Stimulated activated CD4-positive, alpha-beta T cell treated with anti-CD3 and anti-CD28 coated beads, TNF-alpha, amount 100 ng/mL, for 24 hours (primary cell): ENCODE measurements at places on chromosomes 5 and 9.

- no peak for DNase-seq
Observed at GRCh38 chr5:18323891-18324290, 689.6 kb downstream of the TAF11L14 start.

- no peak for DNase-seq
Observed at GRCh38 chr9:94773655-94774054, 47.2 kb downstream of the AOPEP start.

- DNase-seq, result no peak
Observed at GRCh38 chr9:129184596-129185122, 6.6 kb upstream of the IER5L start.

GRCh38 chr9:110601098-110601497 lies 21.6 kb upstream of the SVEP1 start:
- DNase-seq, result no peak

DNA sequence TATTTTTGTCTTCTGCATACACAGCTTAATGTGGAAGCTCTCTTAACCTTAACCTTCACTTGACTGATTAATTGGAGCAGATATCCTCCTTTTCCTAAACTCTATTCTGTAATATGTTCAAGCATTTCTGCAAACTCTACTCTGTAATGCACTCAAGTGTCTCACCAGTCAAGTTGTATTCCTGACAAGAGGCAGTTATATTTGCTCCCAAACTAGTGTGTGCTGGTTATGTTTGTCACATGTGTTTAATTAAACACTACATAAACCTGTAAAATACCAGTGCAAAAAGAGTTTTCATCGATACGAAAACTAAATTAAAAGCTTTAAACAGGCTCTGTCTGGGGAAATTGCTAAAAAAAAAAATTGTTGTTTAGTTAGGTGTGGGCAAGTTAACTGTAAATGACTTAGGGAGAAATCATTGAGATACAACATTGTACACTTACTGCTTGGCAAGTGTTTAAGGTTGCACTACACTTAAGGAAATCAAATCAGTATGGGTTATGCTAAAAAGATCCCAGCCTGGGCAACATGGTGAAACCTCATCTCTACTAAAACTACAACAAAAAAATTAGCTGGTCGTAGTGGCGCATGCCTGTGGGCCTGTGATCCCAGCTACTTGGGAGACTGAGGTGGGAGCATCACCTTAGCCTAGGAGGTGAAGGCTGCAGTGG lies 6.7 kb downstream of the FAF2 start:
- no peak for DNase-seq

GRCh38 chr5:72667708-72668107 lies 148.8 kb upstream of the TNPO1 start:
- no peak for DNase-seq

GRCh38 chr9:124003636-124004349 lies 7.8 kb upstream of the LHX2 start:
- no peak for DNase-seq

- no peak for DNase-seq
Observed at GRCh38 chr5:171667341-171668096, 118.1 kb upstream of the SMIM23 start.

GRCh38 chr5:35004200-35004599 lies 43.5 kb downstream of the AGXT2 start:
- no peak for DNase-seq

GRCh38 chr5:105088102-105088501 lies 1525.5 kb upstream of the NUDT12 start:
- no peak for DNase-seq

- DNase-seq, result no peak
Observed at GRCh38 chr5:116389601-116390000, 185.0 kb downstream of the SEMA6A start.

DNA sequence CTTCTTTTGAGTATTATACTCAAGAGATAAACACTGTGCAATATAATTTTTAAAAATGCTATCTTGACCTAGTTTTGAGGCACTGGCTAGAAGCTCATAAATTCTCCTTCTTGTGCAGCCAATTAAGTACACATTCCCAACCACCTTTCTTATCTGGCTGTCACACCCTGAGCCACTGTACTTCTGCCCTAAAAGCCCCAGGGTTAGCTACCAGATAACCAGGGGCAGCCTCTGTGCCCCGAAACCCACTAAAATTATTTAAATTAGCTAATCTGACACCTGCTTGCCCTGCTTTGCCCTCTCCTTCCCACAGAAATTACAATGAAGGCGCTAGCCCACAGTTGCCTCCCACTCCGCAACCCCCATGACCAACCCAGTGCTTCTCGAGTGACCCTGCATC lies 597.3 kb upstream of the TYRP1 start:
- DNase-seq, result no peak

- DNase-seq, result no peak
Observed at GRCh38 chr5:127870914-127871313, 167.7 kb downstream of the CCDC192 start.

- DNase-seq, result no peak
Observed at GRCh38 chr5:5456858-5457257, 34.4 kb downstream of the ICE1 start.

GRCh38 chr5:54659700-54660131 lies 142.2 kb downstream of the SNX18 start:
- no peak for DNase-seq

DNA sequence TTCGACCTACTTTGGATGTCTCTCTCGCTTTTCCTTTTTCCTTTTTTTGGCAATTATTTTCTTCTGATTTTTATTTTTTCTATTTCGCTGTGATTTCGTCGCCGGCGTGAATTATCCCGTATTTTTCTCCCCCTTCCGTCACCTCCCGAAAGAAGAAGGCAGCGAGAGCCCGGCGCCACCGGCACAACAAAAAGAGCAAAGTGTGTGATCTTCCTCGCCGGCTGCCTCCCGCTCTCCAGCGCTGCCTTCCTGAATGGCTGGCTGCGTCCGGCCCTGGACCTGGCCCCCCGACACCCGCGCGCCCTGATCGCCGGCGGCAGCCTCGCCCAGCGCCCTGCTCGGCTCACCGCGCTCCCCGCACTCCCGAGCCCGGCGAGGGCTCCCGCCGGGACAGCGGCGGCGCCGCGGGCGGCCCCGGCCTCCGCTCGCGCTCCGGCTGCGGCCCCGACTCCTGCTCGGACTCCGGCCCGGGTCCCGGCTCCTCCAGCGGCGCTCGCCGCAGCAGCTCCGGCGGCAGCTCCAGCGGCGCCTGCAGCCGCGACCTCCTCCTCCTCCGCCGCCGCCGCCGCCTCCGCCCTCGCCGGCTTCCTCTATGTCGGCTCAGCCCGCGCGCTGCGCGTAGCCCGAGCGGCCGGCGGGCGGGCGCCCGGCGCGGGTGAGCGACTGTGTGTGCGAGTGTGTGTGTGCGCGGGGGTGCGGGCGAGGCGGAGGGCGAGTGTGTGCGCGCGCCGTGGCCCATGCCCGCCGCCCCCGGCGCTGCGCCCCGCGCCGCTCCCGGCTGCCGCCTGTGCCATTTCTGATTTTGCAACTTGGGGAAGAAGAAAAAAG lies 960 bp downstream of the NR2F1 start:
- DNase-seq, result no peak

- DNase-seq, result no peak
Observed at GRCh38 chr5:1174122-1174936, 27.1 kb upstream of the SLC6A19 start.

- DNase-seq, result peak; percentile 24
Observed at GRCh38 chr9:36191290-36191645, 547 bp downstream of the CLTA start.

GRCh38 chr9:20312732-20313131 lies 309.6 kb downstream of the MLLT3 start:
- DNase-seq, result no peak

- DNase-seq, result no peak
Observed at GRCh38 chr5:80955082-80955590, 5.0 kb upstream of the RASGRF2 start.

DNA sequence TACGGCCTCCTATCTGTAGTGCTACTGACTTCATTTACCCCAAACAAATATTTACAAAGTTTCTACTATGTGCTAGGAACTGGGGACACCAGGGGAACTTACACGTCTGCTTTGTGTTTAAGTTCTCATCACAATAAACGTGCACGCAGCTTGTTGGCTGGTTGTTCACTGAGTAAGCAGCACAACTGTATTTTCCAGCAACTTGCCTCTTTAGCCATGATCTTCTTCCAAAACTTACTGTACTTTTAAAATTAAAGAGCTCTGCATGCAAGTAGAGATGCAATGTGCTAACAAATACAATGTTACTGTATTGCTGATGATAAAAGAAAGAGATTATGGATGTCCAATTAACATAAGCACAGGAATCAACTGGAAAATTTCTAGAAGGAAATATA lies 62.8 kb downstream of the RAPGEF1 start:
- no peak for DNase-seq

DNA sequence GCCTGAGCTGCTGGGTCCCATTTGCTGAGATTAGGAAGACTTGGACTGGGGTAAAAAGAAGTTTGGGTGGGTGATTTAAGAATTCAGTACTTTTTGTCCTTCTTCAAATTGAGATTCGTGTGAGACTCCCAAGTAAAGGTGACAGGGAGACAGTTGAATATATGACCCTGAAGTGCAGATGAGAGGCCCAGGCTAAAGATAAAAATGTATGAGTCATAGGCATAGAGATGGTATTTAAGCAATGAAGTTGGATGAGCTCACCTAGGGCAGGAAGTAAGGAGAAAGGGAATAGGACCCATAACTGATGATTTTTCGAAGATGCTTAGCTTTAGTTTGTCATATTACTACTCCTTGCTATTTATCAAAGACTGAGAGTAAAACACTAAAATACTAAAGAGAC lies 255.9 kb upstream of the ADRA1B start:
- DNase-seq, result no peak

DNA sequence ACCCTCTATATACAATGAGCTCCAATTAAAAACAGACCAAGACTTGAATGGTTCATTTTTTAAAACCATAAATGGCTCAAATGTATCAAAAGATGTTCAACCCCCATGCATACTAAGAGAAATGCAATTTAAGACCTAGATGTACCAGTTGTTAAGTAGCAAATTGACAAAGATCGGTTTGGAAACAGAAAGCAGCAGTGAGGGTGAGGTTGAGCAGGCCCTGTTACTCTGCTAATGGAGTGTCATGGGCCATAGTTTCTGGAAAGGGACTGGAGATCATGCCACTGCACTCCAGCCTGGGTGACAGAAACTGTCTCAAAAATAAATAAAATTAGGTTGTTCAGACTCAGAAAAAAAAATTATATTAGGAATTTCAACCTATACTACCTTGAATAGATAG lies 55.0 kb downstream of the FNBP1 start:
- DNase-seq, result no peak

GRCh38 chr9:79744521-79744920 lies 172.8 kb downstream of the TLE4 start:
- no peak for DNase-seq

- no peak for DNase-seq
Observed at GRCh38 chr5:180078348-180078747, 6.8 kb upstream of the RNF130 start.

DNA sequence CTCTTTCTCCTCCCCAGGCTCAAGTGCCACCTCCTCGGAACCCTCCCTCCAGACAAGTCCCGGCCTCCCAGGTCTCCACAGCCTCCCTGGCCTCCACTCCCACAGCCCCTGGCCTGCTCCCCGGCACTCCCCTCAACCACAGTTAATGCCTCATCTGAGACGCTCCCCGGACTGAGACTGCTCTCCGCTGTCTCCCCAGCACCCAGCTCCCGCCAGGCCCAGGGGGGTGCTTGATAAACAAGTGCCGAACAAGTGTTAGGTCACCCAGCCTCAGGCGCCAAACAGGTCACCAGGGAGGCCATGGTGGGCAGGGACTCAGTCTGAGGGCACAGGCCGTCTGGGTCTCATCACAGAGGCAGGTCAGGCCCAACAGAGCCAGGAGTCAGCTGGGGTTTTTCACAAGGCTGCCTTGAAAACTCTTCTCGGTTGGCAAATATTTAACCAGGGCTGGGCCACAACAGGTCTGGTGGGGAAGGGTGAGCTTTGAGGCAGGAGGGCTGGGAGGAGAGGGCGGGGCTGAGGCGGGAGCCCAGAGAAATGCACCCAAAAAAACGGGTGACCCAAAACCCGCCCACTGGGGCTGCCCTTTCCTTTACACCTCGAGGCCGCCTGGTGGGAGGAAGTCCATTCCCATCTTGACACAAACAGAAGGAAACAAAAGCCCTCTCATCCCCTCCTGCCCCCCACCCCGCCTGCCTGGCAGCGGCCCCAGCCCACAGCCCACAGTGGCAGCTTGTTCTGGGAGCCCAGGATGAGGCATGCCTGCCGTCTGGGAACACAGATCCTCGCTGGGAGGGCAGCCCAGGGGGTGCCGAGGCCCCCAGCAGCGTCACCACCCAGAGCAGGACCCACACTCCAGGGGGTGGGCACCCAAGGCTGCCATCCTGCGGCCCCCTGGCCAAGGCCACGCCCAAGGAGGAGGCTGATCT lies 66.6 kb upstream of the STXBP1 start:
- DNase-seq, result no peak

GRCh38 chr5:81192373-81192750 lies 40.8 kb upstream of the CKMT2 start:
- no peak for DNase-seq

DNA sequence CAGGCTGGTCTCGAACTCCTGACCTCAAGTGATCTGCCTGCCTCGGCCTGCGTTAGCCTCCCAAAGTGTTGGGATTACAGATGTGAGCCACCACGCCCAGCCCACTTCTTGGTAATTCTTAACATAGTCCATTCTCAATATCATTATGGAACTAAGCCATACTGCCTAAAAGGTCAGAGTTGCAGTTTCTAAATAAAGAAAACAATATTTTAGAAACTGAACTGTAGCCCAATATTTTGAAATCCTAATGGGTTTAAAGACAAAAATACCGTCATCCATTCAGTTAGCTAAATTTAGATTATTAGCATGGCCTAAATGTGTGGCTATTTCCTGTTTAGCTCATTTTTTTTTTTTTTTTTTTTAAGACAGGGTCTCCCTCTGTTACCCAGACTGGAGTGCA lies 99.5 kb downstream of the USP20 start:
- no peak for DNase-seq

GRCh38 chr5:22844155-22844554 lies 9.0 kb downstream of the CDH12 start:
- no peak for DNase-seq

GRCh38 chr5:2140501-2141175 lies 257.9 kb upstream of the IRX4 start:
- DNase-seq, result no peak

DNA sequence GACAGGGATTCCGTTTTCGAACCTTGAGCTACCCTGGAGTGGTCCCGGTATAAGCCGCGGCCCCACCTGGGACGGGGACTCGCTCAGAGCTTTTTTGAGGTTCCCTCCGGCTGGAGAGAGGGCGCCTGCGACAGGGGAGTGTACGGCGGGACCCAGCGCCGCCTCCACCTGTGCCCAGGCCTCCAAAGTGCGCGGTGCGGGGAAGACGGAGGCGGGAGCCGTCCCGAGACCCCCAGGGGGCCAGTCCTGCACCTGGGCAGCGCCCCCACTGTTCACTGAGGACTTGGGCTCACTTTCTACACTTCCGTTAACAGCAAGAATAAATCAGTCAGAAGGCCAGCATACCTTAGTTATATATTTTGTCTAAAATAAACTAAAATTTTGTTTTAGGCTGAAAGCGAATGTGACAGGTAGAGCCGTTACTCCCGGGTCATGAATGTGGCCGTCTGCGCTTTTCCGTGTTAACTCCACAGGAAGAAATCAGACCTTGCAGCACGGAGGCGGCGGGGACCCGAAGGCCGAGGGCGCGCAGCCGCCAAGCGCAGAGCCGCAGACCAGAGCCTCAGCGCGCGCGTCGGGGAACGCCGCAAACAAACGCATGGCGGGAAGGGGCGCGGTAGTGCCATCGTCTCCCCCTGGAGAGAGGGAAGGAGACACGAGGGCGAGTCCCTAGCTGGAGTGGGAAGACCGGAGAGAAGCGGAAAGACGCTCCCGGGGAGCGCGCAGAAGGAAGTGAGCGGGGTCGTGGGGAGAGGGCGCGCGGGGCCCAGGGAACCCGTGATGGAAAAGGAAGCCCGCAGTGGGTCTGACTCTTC lies 14.1 kb downstream of the TRIM7 start:
- no peak for DNase-seq

- no peak for DNase-seq
Observed at GRCh38 chr5:75306746-75307145, 30.3 kb upstream of the HMGCR start.
